MM.1S (cell line): ENCODE measurements at places on chromosomes 1 and 21.

- DNase-seq, result no peak
These were observed 167.4 kb downstream of the HHAT start for GRCh38 chr1:210496063-210496462.

- DNase-seq, result no peak
These were observed 197.1 kb downstream of the AJAP1 start for GRCh38 chr1:4851385-4852065.

GRCh38 chr21:44892095-44892494 lies 18.6 kb upstream of the PTTG1IP start:
- DNase-seq, result no peak

- DNase-seq, result no peak
These were observed 16.7 kb downstream of the ABCA4 start for GRCh38 chr1:94104127-94104684.

- no peak for DNase-seq
These were observed 17.6 kb downstream of the FAM177B start for GRCh38 chr1:222754366-222755139.
